ENCODE measurements at places on chromosomes 3 and 15.

DNA sequence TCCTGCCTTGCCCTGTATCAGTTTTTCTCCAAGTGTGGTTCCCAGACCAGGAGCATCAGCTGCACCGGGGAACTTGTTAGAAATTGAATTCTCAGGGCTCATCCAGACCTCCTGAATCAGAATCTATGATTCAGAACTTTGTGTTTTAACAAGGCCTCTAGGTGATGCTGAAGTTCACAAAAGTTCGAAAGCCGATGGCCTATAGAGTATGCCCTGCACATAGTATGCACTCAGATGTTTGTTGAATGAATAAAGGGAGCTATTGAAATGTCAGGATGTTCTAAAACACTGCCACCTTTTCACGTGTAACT, 664 bp upstream of the LARP6 start:
- peaks cover 26% of the 10 kb centered on the region for H3K36me3 ChIP-seq
- no peaks in the 10 kb centered on the region for H3K27me3 ChIP-seq
- H3K4me3 ChIP-seq, result peak overlapping the region; percentile 98
- H3K27ac ChIP-seq, result peak overlapping the region; percentile 83
- DNase-seq, result peak; percentile 50
- H3K4me1 ChIP-seq, result peaks cover 12% of the 10 kb centered on the region

- H3K27ac ChIP-seq, result no peak overlapping the region
- H3K27me3 ChIP-seq, result no peaks in the 10 kb centered on the region
- H3K4me1 ChIP-seq, result no peaks in the 10 kb centered on the region
Measured at GRCh38 chr3:158121295-158121694, 11.4 kb downstream of the RSRC1 start.

DNA sequence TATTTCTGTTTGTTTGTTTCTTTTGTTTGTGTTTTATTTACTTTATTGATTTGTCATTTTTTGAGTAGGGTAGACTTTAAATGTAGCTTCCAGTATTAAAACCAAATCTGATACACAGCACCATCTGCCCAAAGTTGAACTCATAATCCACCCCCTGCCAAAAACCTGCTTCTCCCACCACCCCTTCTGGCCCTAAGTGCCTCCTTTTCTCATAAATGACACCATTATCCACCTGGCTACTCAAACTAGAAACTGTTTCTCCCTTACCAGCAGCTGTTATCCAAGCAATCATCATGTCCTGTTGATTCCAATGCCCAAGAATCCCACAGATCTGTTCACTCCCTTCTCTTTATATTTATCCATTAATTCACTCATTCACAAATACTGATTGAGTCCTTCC, 21.8 kb upstream of the PTX3 start:
- peaks cover 6% of the 10 kb centered on the region for H3K4me1 ChIP-seq
- H3K27ac ChIP-seq, result no peak overlapping the region
- H3K27me3 ChIP-seq, result no peaks in the 10 kb centered on the region
- no peak for DNase-seq

DNA sequence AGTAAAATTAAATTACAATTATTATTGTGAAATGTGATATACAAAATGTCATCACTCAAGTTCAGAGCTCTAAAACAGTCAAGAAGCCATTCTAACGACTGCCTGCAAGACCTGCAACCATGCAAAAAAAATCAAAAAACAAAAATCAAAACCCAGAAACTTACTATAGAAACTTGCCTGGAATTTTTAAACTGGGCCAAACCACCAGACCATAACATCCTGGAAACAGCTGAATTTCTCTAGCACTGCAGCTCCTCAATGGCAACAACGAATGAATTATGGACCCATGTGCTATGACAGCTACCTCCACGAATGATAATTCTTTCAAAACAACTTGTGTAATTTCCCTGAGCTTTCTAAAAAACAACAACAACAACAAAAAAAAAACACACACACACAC, 130.0 kb upstream of the KCNMB2 start:
- H3K27ac ChIP-seq, result peak overlapping the region; percentile 50
- no peaks in the 10 kb centered on the region for H3K4me1 ChIP-seq
- H3K4me3 ChIP-seq, result no peak overlapping the region
- no peaks in the 10 kb centered on the region for H3K27me3 ChIP-seq
- DNase-seq, result no peak

DNA sequence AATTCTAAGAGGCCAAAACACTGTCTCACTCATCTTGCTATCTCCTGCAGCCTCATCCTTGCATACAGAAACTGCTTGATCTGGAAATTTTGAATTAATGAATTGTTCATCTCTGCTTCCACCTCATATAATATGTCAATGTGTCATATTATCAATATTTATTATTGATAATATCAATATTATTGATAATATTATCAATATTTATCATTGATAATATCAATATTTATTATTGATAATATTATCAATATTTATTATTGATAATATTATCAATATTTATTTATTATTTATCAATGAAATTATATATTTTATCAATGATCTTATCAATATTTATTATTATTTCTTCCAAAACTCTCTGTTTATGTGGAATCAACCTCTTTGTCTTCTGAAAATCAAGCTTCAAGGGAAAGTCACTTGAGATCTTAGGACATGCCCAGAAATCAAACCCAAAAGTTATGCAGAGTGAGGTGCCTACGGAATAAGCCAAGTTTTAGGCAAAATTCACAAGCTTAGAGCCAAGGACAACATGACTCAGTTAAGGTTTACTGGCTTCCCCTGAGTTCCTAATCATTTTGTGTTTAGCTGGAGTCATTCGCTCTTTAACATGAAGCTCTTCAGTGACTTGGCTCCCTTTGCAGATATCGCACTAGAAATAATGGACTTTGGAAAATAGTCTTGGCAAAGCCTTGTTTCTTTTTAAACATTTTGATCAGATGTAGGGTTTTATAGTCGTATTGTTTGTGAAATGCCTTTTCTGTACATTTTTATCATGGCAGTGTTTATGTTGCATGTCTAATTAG, 297.1 kb upstream of the RARB start:
- H3K4me3 ChIP-seq, result no peak overlapping the region
- H3K27ac ChIP-seq, result no peak overlapping the region
- no peaks in the 10 kb centered on the region for H3K27me3 ChIP-seq
- no peak for DNase-seq
- no peaks in the 10 kb centered on the region for H3K4me1 ChIP-seq

DNA sequence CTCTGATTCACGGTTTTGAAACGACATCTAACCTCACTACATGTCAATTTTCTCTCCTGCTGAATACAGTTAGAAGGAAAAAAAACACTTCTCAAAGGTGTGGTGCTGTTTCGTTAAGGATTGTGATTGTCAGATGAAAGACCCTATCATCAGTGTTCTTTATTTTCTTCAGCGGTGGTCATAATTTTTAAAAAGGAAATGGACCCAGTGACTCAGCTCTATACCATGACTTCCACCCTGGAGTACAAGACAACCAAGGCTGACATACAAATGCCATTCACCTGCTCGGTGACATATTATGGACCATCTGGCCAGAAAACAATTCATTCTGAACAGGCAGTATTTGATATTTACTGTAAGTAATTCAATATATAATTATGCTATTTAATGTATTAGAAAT, 167.8 kb downstream of the ALCAM start:
- H3K27ac ChIP-seq, result peak overlapping the region; percentile 57
- H3K4me3 ChIP-seq, result no peak overlapping the region
- H3K27me3 ChIP-seq, result no peaks in the 10 kb centered on the region
- H3K4me1 ChIP-seq, result peaks cover 3% of the 10 kb centered on the region
- no peak for DNase-seq

DNA sequence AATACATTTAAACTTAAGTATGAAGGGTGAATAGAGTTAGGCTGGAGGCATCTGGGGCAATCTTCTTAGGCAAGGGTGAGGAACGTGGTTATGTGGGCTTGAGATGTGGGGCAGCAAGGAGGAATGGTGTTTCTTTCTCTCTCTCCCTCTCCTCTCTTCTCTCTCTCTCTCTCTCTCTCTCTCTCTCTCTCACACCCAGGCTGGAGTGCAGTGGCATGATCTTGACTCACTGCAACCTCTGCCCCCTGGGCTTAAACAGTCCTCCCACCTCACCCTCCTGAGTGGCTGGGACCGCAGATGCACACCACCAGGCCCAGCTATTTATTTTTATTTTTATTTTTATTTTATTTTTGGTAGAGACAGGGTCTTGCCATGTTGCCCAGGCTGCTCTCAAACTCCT, 4.0 kb upstream of the MGA start:
- H3K27me3 ChIP-seq, result no peaks in the 10 kb centered on the region
- H3K4me3 ChIP-seq, result no peak overlapping the region
- DNase-seq, result peak; percentile 68
- no peaks in the 10 kb centered on the region for H3K36me3 ChIP-seq
- H3K4me1 ChIP-seq, result peaks cover 19% of the 10 kb centered on the region

DNA sequence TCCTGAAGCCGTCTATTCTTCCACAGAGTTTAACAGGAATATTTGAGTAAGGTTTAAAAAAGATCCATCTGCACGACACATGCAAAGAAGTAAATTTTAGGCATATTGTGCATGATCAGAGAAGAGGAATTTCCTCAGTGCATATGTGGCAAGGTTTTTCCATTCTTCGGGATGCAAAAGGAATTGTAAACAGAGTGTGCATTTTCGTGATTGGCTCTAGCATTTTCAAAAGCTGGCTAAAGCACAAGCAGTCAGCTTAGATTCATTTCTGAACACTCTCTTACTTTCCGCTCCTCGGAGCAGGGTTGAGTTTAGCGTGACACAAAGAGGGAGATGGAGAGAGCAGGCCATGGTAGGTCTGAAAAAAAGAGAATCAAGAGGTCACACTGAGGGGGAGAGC, 128.2 kb downstream of the ADAMTS9 start:
- H3K4me3 ChIP-seq, result no peak overlapping the region
- H3K27me3 ChIP-seq, result no peaks in the 10 kb centered on the region
- H3K36me3 ChIP-seq, result no peaks in the 10 kb centered on the region
- H3K4me1 ChIP-seq, result no peaks in the 10 kb centered on the region
- H3K27ac ChIP-seq, result no peak overlapping the region
- no peak for DNase-seq

- H3K36me3 ChIP-seq, result peaks cover 28% of the 10 kb centered on the region
- DNase-seq, result no peak
- H3K27ac ChIP-seq, result no peak overlapping the region
- H3K4me3 ChIP-seq, result no peak overlapping the region
Measured at GRCh38 chr3:64166584-64167162, 58.6 kb downstream of the PRICKLE2 start.

DNA sequence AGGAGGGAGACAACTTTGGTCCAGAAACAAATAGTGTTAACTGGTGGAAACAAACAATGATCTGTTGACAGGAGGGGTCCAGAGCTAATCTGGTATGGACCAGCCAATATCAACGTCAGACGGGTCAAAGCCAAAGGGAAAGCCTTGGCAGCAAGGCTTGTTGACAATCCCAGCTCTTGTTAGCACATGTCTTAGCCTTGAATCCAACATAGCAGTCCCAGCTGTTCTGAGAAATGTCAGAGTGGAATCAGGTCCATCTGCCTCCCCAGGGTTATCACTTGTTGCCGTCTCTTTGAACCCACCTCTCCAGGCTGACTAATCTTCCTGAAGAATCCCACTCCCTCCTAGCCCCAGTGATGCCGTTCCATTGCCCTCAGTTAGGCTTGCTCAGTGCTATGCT, 404.6 kb upstream of the MCTP2 start:
- no peak for DNase-seq
- no peaks in the 10 kb centered on the region for H3K36me3 ChIP-seq
- no peak overlapping the region for H3K27ac ChIP-seq
- H3K4me3 ChIP-seq, result no peak overlapping the region
- no peaks in the 10 kb centered on the region for H3K27me3 ChIP-seq

DNA sequence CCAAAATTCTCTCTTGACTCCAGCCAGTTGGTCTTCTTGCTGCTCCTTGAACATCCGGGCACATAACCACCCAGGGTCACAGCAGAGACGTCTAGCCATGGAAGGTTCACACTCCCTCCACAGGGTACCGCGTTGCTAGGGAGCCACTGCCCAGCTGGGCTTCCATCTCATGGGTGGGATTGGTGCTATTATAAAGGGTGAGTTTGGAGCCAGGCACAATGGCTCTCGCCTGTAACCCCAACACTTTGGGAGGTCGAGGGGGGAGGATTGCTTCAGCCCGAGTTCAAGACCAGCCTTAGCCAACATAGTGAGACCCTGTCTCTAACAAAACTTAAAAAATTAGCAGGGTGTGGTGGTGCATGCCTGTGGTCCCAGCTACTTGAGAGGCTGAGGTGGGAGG, 17.5 kb upstream of the SKOR1 start:
- no peak overlapping the region for H3K27ac ChIP-seq
- H3K36me3 ChIP-seq, result peaks cover 18% of the 10 kb centered on the region
- H3K4me3 ChIP-seq, result no peak overlapping the region
- no peak for DNase-seq

Data from mesenchymal stem cell (in vitro differentiated cells and primary cell).